Fibroblast of skin of back (primary cell): ENCODE measurements at places on chromosomes 5 and 9.

GRCh38 chr5:53479590-53480415 is 626 bp upstream of the FST start:
- peak; percentile 55 for DNase-seq

- DNase-seq: no peak
Observed at GRCh38 chr9:122251351-122251750, 13.3 kb downstream of the RBM18 start.

- DNase-seq: no peak
Observed at GRCh38 chr5:57432876-57433275, 49.7 kb downstream of the ACTBL2 start.

- DNase-seq: peak; percentile 16
Observed at GRCh38 chr9:105656131-105656921, 5.9 kb upstream of the TAL2 start.

DNA sequence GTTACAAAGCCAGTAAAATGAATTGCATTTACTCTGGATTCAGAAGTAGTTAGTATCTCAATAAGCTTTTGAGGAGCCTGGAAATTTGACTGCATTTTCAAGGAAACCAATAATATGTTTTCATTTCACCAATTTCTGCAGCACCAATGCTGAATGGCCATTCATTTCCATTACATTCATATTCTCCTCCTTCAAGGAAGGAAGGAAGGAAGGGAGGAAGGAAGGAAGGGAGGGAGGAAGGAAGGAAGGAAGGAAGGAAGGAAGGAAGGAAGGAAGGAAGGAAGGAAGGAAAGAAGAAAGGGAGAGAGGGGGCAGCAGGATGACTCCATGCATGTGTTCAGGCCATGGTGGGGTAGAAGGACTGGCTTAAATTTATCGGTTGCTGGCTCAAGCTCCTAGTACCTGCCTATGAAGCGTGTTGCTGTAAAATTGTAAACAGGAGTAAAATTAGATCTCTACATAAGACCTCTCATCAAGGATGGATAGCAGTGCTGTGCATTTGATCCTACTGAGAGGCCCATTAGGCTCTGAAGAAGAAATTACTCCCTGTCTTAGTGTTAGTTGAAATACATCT is 498.8 kb upstream of the TNC start:
- DNase-seq: no peak

DNA sequence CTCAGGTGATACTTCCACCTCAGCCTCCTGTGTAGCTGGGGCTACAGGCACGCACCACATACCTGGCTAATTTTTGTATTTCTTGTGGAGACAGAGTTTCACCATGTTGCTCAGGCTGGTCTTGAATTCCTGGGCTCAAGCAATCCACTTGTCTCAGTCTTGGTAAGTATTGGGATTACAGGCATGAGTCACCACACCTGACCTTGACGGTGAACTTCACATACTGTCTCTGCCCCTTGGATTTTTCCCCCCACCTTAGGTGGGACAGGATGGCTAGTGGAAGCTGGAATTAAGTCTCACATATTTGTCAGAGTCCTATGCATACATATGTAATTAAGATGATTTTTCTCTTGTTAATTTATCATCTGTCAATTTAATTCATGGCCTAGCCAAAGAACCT is 20.9 kb upstream of the RFK start:
- DNase-seq: no peak

DNA sequence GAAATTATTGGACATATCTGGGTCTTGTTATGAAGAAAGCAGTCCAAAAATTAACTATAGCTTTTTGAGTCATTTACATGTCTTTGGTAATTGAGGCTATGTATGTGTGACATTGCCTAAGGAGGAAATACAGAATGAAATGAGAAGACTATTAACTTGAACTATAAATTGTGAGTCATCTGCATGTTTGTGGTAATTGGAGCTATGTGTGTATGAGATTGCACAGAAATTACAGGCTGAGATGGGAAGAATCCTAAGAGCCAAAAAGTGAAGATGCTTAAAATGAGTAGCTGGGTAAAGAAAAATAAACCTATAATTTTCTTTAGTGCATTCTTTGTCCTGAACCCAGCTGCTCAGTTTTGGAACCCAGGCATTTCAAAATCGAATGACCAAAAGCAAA is 747.6 kb upstream of the EDIL3 start:
- peak; percentile 61 for DNase-seq

GRCh38 chr5:174166231-174167079 is 120.9 kb downstream of the NSG2 start:
- no peak for DNase-seq

DNA sequence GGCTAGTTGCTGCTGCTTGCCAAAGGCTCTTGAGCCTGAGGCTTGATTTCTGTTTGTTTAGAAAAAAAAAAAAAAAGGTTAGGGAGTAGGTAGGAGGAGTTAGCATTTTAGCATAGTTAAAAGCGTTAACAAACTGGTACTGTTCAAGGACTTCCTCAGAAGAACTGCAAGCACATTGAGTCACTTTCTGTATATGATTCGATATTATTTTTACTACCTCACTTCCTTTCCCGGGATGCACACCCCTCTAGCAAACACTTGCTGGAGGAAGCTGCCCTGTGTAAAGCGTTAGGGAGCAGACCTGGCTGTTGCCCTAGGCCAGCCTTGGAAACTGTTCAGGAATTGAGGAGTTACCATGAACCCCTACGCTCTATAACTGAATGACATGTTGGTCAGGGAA is 15.7 kb upstream of the CEP120 start:
- DNase-seq: peak; percentile 50

GRCh38 chr5:175800656-175801081 is 70.7 kb upstream of the CPLX2 start:
- DNase-seq: peak; percentile 64

DNA sequence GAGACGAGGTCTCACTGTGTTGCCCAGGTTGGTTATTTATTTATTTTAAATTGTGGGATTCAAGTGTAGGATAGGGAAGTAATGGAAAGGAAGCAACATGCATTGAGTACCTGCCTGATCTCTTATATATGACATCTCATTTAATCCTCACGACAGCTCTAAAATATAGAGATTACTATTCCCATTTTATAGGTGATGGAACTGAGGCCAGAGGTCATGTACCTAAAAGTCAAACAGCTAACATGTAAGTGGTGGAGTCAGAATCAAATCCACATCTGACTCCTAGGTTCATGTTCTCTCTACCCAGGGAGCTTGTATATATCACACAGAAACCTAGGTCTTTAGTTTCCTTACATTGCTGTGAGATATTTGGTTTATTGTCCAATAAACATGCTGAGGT is 26.1 kb upstream of the MATR3 start:
- DNase-seq: no peak

DNA sequence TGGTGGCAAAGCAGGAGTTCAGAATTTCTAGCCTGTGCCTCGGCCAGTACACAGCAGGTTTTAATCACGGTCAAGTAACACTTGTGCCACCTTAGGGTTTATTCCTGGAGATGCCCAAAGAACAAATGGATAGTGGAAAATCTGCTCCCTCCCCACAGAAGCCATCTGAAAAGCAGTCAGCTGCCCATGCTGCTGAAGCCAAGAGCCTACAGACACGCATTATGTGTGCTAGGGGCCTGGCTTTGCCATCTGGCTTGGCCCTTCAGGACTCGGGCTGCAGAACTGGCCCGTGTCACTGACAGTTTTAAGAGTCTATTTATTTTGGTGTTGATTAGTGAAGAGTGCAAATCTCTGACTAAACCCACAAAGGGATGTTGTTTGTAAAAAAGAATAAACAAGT is 11.1 kb downstream of the ARSB start:
- DNase-seq: no peak

DNA sequence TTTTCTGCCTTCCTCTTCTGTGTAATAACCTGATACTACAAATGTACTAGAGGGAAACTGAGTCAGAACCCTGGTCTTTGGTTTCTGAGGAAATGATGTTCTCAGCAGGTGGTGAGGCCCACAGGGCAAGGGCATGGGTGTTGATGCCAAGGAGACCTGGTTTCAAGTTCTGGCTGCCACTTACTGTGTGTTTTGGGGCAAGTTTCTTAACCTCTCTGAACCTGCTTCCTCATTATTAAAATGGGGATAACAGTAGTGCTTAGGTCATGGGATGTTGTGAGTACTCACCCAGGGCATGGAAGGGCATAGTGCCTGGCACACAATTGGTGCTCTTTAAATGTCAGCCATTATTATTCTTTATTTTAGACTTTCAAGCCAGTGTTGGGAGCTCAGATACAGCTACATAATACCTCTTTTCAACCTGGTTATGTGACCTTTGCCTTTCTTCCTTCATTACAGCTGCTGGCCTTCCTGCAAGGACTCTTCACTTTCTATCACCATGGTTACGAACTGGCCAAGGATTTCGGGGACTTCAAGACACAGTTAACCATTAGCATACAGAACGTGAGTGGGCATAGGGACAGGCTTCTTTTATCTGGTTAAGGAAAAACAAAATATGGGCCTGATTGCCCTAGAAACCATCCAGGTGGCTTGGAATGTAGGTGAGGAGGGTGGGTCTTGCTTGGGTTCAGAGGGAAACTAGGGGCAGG is 131.5 kb downstream of the ARHGAP26 start:
- no peak for DNase-seq

DNA sequence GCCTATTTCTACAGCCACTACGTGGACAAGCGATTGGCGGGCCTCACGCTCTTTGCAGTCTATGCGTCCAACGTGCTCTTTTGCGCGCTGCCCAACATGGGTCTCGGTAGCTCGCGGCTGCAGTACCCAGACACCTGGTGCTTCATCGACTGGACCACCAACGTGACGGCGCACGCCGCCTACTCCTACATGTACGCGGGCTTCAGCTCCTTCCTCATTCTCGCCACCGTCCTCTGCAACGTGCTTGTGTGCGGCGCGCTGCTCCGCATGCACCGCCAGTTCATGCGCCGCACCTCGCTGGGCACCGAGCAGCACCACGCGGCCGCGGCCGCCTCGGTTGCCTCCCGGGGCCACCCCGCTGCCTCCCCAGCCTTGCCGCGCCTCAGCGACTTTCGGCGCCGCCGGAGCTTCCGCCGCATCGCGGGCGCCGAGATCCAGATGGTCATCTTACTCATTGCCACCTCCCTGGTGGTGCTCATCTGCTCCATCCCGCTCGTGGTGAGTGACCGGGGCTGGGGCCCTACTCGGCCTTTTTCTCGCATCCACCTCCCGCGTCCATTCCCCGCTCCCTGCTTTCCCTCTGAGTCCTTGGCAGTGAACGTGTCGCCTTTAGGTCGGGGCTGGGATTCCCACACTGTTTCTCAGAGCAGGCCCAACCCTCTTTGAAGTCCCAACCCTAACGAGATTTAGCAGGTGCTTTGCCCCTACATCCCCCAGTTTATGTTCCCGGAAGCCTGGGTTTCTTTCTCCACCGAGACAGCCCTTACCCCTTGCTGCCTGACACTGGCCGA is 1.8 kb downstream of the PTGER4 start:
- DNase-seq: peak; percentile 36

DNA sequence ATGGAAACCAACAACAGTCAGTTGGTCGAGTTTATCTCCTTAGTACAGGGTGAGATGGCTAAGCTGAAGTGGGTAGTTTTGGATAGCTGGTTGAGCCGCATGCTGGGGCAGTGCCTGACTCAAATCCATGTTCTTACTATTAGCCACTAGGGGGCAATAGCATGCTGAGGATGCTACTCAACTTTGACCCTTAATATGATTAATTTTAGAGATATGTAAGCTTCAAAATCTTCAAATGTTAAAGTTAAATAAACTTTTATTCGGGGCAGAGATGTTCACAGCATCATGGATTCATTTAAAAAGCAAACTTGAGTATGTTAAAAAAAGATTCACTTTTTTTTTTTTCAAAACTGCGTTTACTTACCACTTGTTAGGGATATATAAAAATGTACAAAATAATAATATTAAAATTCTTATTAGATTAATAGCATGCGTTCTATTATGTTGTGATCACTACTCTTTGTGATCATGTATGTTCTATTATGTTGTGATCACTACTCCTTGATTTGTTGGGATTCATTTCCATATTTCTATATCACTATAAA is 57.0 kb downstream of the C9orf153 start:
- DNase-seq: peak; percentile 61

DNA sequence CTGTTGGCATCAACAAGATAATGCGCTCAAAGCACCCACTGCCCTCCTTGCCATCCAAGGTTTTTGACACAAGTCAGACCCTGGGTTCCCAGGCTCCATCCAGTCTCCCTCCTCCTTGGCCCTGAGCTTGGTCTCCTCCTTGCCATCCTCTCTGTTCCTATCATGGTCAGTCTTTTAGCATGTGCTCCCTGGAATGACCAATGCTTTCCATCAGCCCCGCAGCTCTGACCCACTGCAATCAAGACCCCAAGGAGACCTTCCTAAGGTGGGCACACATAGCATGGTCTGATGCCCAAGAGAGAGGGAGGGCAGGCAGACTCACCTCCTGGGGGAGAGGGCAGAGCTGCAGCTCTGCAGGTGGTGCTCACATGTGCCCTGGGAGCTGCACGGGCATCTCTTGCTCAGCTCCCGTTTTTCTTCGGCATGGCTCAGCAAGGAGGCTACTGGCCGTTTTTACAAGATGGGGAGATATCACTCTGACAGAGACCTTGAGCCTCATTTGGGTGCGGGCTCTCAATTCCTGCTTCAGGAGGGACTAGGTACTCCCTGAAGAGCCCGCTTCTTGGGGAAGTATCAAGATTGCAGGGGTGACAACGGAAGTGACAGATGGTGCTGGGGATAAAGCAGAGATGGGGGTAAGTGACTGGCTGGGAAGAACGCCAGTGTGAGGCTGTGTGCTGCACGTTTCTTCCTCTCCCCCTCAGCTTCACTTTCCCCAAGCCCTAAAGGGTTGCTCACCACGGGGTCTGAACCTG is 3.3 kb downstream of the SEPTIN8 start:
- DNase-seq: no peak

GRCh38 chr5:121691478-121691877 is 160.2 kb upstream of the FTMT start:
- DNase-seq: no peak

- DNase-seq: no peak
Observed at GRCh38 chr9:110933350-110934001, 104.8 kb downstream of the LPAR1 start.

DNA sequence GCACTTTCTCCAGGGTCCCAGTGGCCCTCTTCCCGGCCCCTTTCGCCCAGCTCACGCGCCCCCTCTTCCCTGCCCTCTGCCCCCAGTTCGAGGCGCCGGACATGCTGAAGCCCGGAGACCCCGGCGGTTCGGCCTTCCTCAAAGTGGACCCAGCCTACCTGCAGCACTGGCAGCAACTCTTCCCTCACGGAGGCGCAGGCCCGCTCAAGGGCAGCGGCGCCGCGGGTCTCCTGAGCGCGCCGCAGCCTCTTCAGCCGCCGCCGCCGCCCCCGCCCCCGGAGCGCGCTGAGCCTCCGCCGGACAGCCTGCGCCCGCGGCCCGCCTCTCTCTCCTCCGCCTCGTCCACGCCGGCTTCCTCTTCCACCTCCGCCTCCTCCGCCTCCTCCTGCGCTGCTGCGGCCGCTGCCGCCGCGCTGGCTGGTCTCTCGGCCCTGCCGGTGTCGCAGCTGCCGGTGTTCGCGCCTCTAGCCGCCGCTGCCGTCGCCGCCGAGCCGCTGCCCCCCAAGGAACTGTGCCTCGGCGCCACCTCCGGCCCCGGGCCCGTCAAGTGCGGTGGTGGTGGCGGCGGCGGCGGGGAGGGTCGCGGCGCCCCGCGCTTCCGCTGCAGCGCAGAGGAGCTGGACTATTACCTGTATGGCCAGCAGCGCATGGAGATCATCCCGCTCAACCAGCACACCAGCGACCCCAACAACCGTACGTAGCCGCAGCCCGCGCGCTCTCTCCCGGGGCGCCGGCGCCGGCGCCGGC is 1.0 kb downstream of the PRDM6 start:
- DNase-seq: peak; percentile 46

- DNase-seq: no peak
Observed at GRCh38 chr9:126991183-126991582, 76.6 kb downstream of the RALGPS1 start.

- DNase-seq: no peak
Observed at GRCh38 chr9:91360551-91361290, 997 bp downstream of the AUH start.
